CD4-positive, alpha-beta memory T cell (primary cell): ENCODE measurements at places on chromosomes 6 and 20.

- no peak for DNase-seq
- no peaks in the 10 kb centered on the region for H3K4me1 ChIP-seq
- H3K4me3 ChIP-seq: no peak overlapping the region
- H3K27me3 ChIP-seq: no peaks in the 10 kb centered on the region
Observed at GRCh38 chr6:54587277-54587676, 259.3 kb upstream of the FAM83B start.

- H3K36me3 ChIP-seq: peaks cover 4% of the 10 kb centered on the region
- H3K27me3 ChIP-seq: no peaks in the 10 kb centered on the region
- peaks cover 7% of the 10 kb centered on the region for H3K4me1 ChIP-seq
- H3K27ac ChIP-seq: peak overlapping the region; percentile 13
- H3K4me3 ChIP-seq: no peak overlapping the region
Observed at GRCh38 chr20:33351696-33352095, 49.6 kb downstream of the CDK5RAP1 start.

GRCh38 chr20:38728911-38729642, 4.8 kb downstream of the SLC32A1 start:
- no peak overlapping the region for H3K4me3 ChIP-seq
- peaks cover 89% of the 10 kb centered on the region for H3K27me3 ChIP-seq
- H3K36me3 ChIP-seq: no peaks in the 10 kb centered on the region
- H3K27ac ChIP-seq: no peak overlapping the region

DNA sequence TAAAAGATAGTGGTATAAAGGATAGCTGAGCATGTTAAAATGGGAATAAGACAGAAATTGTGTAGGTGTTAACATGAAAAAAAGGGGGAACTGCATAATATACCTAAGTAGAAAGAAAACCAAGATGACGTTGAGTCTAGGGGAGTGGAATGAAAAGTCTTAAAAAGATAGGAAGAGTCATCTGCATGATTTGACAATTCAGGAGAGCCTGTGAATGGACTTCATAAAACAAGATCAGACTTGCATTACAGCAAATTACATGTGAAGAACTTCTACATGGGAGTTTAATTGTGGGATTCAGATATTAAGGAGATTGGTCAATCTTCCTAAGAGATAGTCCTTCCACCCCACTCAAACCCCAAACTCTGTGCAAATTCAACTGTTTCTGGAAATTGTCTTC, 85.5 kb downstream of the WASF1 start:
- H3K4me3 ChIP-seq: no peak overlapping the region
- H3K4me1 ChIP-seq: no peaks in the 10 kb centered on the region
- no peak overlapping the region for H3K27ac ChIP-seq
